ENCODE measurements at places on chromosomes 12 and 14.

DNA sequence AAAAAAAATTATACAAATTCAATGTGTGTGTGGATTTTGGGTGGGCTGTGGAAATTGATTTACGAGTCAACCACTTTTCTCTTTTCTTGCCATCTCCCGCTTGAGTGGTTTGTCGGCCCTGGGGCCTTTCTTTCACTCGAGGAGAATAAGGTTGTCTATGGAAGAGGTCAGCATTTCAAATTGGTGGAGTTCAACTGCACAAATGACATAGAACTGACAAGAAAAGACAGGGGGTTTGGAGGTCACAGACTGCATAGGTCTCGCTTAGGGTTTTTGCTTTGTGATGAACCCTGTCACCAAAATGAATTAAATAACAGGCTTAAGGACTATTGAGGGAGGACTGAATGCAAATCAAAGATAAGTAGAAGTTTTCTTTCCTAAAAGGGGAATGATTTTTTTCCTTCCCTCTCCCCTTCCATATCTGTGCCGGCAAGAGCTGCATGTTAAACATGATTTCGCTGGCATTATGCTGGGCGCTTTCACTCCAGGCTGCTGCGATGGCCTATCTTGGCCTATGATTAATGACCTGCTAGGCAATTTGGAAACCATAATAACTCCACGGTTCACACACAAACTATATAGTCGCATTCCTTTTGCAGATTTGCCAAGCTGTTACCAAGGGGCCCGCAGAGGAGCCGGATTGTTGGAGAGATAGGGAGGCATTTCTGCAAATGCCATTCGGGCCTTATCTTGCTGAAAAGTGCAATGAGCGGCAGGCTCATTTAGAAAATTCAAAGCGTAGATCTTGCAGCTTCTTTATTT lies 20.7 kb downstream of the ASCL1 start:
- no peak for DNase-seq

DNA sequence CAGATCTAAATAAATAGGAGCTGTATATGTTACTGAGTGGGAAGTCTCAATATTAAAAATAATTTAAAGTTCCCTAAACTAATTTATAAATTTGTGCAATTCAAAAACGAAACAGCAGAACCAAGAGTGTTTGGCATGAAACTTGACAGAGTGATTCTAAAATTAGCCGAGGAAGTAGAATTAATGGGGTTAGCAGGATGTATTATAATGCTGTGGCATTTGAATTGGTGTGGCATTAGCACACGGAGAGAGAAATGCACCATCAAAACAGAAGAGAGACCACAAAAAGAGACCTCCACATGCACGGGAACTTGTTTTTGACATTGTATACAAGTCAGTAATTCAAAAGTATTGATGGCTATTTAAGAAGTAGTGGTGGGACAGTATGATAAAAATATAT lies 366.0 kb upstream of the RGS6 start:
- DNase-seq: no peak

- DNase-seq: no peak
Measured at GRCh38 chr12:77047341-77048109, 17.8 kb downstream of the E2F7 start.

- DNase-seq: no peak
Measured at GRCh38 chr12:12224240-12224940, 42.5 kb downstream of the LRP6 start.

- DNase-seq: no peak
Measured at GRCh38 chr12:95470300-95470699, 3.7 kb upstream of the METAP2 start.

DNA sequence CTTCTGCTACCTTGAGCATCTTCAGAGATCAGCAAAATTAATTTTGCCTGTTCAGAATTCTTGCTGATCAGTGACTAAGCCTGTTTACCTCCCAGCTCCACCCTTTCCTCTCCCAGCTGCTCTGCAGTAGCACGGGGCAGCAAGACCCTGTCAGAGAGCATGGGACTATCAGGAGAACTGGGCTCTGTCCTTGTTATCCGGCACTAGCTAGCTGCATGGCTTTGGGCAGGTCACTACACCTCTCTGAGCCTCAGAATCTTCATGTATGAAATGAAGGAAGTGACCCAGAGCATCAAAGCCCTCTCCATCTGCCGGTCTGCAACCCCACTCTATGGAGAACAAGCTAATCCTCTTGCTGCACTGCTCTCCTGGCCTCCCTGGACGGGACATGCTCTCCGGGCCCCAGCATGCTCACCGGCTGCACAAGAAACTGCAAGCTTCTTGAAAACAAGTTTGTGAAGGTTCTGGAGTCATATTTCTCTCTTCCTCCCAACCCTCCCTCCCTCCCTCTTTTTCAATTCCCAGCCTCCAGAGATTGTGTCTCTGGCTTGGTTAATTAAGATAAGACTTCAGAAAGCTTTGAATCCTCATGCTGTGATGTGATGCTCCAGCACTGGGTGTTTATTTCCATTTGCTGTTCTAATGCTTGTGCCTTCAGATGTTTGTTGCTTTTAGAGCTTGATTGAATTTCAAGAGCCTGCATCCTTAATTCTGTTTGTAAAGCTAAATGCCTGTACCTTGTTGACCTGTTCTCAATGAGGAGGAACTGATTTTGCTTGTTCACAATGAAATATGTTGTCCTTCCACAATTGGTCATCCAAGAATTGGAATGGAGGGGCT lies 101.1 kb downstream of the CRACR2A start:
- DNase-seq: no peak

DNA sequence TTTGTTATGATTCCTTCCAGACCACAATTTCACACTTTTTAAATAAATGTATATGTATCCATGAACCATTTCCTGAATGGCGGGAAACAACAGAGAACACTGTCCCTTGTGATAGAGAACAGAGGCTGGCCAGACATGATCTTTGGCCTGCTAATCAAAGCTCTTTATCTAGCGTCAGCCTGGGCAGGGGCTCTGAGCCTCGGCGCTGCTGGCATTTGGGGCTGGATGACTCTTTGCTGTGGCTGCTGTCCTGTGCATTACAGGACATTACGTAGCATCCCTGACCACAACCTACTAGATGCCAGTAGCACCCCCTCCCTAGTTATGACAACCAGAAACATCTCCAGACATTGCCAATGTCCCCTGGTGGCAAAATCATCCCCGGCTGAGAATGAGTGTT lies 77.7 kb downstream of the DNAH10 start:
- no peak for DNase-seq

GRCh38 chr12:82673698-82674097 lies 13.0 kb upstream of the TMTC2 start:
- DNase-seq: no peak

- no peak for DNase-seq
Measured at GRCh38 chr12:104263580-104264358, 39.8 kb upstream of the EID3 start.

DNA sequence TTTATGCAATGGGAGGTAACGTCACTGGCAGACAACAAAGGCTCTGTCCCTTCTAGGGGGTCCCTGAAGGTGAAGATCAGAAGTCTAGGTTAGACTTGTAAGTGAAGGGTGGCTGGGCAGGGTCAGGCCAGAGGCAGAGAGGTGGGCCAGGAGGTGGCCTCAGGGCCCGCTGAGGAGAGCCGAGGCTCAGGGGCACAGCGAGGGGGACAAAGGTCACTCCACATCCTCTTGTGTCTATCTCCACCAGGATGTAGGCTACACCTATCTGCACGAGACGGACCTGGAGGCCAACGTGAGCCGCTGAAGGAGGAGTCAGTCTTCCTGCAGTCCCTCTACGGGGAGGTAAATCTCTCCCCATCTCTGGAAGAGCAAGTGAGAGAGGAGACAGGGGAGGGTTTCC lies 20.3 kb downstream of the KRT85 start:
- DNase-seq: no peak

- no peak for DNase-seq
Measured at GRCh38 chr12:117152793-117153775, 37.2 kb downstream of the FBXO21 start.

GRCh38 chr14:49194067-49194466 lies 392.1 kb downstream of the RPS29 start:
- DNase-seq: no peak

GRCh38 chr12:84166812-84167211 lies 745.8 kb downstream of the SLC6A15 start:
- no peak for DNase-seq

DNA sequence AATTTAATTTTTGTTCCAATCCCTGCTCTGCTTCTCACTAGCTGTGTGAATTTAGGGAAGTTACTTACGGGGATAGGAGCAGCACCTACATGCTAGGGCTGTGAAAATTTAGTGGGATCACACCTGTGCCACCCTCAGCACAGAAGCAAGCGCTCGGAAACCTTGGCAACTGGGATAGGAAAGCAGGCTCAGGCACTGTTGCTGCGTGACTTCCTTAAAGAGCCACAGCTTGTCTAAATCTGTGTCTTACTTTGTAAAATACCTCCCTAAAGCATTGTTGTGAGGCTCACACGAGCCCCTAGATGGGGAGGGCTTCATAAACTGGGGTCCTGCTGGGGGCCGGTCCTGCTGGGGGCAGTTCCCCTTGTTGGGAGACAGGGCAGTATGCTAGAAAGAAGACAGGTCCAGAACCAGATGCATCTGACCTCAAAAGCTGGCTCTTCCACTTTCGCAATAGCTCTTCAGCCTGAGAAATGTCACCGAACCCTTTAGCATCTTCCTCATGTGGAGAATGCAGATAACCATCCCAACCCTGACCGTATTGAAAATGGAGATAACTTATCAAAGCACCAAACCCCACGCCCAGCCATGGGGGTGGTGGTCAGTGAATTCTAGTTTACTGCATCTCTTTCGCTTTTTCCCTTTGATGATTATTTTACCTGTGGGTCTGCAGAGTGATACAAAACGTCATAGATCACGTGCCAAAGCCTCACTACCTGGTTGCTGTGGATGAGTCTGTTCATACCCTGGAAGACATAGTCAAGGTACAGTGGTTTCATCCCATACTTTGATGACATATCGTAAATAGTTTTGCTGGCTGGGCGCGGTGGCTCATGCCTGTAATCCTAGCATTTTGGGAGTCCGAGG lies 54.1 kb downstream of the AK7 start:
- no peak for DNase-seq

DNA sequence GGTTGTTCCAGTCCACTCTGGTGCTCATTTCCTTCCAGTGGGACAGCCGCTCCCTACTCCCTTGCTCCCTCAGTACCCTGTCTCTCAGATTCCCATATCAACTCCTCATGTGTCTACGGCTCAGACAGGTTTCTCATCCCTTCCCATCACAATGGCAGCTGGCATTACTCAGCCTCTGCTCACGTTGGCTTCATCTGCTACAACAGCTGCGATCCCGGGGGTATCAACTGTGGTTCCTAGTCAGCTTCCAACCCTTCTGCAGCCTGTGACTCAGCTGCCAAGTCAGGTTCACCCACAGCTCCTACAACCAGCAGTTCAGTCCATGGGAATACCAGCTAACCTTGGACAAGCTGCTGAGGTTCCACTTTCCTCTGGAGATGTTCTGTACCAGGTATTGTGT lies 69.9 kb downstream of the RAD52 start:
- DNase-seq: no peak

- no peak for DNase-seq
Measured at GRCh38 chr12:70045036-70045435, 198.2 kb upstream of the CNOT2 start.

- DNase-seq: no peak
Measured at GRCh38 chr14:31243860-31244259, 36.3 kb upstream of the HECTD1 start.

- DNase-seq: peak; percentile 8
Measured at GRCh38 chr12:30796313-30796780, 41.6 kb upstream of the CAPRIN2 start.

DNA sequence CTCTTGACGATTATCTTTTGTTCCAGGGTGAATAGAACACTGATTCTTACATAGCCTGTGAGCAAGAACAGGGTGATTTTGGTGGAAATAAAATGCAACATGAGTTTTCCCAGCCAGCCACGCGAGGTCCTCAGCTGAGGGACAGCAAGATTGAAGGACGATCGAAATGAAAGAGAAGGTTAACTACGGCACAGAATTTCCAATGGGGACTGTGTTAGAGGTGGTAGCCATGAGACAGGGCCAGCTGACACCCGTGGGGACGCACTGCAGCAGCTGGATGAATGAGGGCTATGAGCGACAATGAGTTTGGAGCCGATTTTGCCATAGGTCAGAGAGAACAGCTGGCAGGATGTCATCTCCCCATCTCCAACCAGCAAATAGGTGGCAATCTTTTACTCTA lies 243.4 kb upstream of the PELI2 start:
- DNase-seq: no peak

DNA sequence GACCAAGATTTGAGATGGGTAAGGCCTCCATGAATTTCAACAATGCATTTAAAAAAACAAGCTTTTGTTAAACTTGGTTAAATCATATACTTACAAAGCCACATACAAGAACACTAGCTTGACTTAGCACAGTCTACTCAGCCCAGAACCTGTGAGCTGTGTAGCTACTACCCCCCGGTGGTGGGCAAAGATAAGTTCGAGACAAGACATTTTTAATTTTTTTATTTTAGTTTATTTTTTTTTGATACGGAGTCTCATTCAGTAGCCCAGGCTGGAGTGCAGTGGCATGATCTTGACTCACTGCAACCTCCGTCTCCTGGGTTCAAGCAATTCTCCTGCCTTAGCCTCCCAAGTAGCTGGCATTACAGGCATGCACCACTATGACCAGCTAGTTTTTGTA lies 3.7 kb upstream of the NECAP1 start:
- peak; percentile 35 for DNase-seq

GRCh38 chr12:93419388-93420034 lies 22.2 kb downstream of the UBE2N start:
- DNase-seq: no peak

DNA sequence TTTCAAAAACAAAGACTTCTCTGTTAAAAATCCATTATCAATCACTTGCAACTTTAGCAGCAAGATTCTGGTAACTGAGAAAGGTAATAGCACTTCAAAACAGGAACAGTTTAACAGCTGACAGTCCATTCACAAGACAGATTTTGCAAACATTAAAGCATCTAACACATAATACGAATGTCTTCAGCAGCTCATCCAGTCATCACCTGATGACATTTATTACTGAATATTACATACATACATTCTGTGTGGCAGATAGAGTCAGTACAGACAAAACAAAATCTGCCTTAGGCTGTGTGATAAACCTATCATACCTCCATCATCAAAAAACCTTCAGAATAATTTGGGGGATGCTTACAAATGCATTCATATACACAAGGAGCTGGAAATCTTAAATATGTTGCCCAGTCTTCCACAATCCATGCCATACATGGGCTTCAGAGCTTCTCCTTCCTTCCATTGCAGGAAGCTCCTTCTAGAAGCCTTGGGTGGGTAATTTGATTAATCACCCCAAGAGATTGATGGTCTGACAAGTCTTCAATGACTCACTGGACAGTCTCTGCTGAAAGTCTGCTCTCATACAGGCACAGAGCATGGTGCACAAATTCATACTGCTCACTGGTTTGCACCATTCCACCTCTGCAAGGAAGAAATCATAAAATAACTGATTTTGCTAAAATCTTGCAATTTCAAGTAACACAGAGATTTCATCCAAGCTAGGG lies 1.6 kb upstream of the PTPRB start:
- DNase-seq: no peak

GRCh38 chr14:23249824-23250223 lies 12.1 kb downstream of the RNF212B start:
- no peak for DNase-seq

DNA sequence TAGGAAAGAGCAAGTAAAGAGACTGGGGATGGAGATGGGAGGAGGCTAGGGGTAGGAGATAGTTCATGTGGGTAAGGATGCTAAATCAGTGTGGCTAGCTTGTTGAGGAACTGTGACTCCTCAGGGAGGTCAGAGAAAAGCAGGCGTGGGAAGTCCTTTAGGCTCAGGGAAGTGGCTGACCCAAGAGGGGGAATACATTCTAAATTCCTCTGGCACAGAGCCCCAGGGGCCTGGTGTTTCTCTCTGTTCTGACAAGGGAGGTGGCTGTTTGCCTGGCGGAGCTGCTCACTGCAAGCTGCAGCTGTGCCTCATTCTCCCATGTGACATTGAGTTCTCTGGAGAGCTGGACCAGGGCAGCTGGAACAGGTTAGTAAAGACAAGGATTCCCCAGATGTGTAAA lies 152.2 kb upstream of the SLC38A2 start:
- no peak for DNase-seq

All from activated CD4-positive, CD25-positive, alpha-beta regulatory T cell (primary cell).